ENCODE measurements at places on chromosomes 16 and 17.
A peak's percentile ranks its signal among the peaks of the same experiment; 100 is the strongest.

GRCh38 chr17:57338257-57338914 is 82.1 kb downstream of the MSI2 start:
- no peak for DNase-seq

- no peak for DNase-seq
These were observed 32.7 kb upstream of the PIK3R6 start for GRCh38 chr17:8900207-8900606.

DNA sequence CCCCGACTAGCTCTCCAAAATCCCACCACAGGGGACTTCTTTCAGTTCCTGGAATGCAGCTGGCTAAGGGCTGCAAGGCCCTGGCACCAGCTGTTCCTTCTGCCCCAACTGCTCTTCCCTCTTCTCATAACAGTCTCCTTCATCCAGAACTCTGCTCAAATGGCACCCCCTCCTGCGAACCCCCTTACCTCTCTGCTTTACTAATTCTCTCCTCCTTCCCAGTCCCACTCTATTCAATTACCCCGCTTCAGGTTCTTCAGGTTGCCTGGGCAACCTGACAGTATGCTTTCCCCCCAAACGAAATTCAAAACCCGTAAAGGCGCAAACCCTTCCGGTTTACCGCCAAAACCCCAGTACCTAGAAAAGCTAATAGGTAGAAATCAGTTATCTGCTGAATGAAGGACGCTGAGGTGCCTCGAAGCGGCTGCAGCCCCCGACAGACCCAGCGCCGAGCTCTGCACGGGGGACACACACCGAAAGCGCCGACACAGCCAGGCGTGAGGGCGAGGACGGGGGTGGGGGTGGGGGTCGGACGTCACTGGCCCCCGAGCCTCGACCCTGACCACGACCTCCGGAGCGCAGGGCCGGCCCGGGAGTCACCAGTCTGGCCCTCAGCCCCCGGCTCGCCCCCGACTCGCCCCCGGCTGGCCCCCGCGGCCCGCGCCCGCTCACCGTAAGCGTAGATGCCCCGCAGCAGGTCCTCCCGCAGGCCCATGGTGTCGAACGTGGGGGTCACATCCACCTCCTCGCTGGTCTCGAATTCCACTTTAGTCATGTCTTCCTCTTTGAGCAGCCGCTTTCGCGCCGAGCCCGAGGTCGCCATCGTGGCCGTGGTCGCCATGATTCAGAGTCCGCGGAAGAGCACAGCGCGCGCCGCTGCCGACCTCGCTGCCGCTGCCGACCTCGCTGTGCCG is 550 bp downstream of the EIF4A3 start:
- peak; percentile 80 for DNase-seq

DNA sequence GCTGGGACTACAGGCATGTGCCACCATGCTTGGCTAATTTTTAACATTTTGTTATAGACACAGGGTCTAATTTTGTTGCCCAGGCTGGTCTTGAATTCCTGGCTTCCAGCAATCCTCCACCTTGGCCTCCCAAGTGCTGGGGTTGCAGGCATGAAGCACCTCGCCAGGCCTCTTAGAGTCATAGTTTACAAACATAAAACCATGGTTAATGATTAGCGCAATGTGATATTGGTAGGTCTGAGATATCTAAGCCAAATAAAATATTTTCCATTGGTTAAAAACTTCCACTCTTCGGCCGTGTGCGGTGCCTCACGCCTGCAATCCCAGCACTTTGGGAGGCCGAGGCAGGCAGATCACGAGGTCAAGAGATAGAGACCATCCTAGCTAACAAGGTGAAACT is 16.6 kb downstream of the TXNDC11 start:
- DNase-seq: no peak

- no peak for DNase-seq
These were observed 23.1 kb downstream of the PITPNC1 start for GRCh38 chr17:67400193-67400592.

GRCh38 chr17:19268611-19269010 is 31.4 kb downstream of the EPN2 start:
- no peak for DNase-seq

GRCh38 chr17:59151591-59151990 is 3.4 kb downstream of the SKA2 start:
- no peak for DNase-seq

DNA sequence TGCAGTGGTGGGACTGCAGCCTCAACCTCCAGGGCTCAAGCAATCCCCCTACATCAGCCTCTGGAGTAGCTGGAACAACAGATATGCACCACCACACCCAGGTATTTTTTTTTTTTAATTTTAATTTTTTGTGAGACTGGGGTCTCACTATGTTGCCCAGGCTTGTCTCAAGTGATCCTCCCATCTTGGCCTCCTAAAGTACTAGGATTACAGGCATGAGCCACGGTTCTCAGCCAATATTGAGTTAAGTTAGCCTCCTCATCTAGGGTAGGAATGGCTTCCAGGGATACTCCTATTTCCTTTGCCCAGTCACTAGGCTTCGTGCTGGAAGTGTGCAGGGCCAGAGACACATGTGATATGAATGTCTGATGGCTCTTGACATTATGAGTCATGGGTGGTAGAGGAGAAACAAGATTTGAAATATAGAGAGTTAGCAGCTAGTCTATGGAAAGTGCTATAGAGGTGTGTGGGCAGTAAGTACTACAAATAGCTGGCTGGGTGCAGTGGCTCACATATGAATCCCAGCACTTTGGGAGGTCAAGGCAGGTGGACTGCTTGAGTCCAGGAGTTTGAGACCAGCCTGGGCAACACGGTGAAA is 8.0 kb upstream of the HES7 start:
- DNase-seq: no peak

DNA sequence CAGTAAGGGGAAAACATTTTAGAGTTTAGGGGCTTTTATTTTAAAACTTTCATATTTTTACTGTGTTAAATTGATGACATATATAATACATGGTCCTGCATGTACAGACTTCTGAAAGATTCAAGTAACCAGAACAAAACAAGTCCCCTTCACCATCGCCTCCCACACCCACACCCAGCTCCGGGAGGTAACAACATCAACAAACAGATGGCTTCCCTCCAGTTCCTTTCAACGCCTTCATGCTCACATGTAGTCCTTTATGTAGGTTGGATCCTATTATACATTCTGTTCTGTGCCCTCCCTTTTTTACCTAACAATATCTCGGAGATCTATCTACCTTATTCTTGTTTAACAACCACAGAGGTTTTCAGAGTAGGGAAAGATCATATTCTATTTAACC is 30.5 kb downstream of the GINS3 start:
- DNase-seq: no peak
